ENCODE measurements at places on chromosomes 2 and 18.

GRCh38 chr2:118983133-118983532 is 41.1 kb downstream of the MARCO start:
- DNase-seq, result no peak

DNA sequence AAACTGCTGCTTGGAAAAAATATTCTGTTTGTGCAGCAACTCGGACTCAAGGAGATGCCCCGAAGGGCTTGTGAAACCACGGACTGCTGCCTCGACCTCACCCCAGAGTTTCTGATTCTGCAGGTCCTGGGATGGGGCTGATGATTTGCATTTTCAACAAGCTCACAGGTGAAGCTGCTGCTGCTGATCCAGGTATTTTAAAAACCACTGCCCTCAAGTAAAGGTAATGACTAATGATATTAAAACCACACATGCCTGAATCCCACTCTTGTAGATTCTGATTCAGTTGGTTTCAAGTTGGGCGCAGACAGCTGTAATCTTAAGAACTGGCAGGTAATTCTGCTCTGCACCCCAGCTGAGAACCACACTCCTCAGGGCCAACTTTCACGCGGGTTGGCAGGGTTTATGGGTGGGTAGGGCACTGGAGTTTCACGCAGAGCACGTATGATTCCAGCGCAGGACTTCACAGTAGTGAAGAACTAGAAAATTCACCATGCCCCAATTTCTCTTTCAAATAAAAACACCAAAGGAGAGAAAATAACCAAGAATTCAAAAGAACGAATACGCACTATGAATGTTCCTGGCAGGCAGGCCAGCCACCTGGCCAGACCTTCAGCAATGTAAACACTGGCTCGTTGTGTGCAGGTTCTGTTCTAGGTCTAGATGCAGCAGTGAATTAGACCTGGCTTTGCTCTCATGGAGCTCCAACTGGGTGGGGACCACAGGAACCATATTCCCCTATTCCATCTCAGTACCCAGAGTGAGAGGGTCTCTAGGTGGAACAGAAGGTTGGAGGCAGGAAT is 74.6 kb upstream of the ZFP36L2 start:
- DNase-seq, result no peak

DNA sequence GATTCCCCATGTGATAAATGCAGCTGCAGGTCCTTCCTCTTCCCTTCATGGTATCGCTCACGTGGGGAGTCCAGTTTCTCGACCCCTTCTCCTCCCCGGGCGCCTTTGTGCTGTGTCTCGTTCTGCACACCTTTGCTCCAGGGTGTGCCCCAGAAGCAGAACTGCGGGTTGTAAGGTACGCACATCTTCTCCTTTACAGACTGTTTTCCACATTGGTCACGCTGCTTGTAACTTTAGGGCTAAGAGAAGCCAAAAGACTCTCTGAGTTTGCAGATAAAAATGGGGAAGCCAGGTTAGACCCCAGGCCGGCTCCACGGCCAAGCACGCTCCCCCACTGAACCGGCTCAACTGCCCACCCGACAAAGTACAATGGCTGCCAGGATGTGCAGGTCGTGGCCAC is 45.9 kb upstream of the TFCP2L1 start:
- no peak for DNase-seq

- DNase-seq, result no peak
These were observed 339.2 kb upstream of the NRP2 start for GRCh38 chr2:205343103-205343502.

DNA sequence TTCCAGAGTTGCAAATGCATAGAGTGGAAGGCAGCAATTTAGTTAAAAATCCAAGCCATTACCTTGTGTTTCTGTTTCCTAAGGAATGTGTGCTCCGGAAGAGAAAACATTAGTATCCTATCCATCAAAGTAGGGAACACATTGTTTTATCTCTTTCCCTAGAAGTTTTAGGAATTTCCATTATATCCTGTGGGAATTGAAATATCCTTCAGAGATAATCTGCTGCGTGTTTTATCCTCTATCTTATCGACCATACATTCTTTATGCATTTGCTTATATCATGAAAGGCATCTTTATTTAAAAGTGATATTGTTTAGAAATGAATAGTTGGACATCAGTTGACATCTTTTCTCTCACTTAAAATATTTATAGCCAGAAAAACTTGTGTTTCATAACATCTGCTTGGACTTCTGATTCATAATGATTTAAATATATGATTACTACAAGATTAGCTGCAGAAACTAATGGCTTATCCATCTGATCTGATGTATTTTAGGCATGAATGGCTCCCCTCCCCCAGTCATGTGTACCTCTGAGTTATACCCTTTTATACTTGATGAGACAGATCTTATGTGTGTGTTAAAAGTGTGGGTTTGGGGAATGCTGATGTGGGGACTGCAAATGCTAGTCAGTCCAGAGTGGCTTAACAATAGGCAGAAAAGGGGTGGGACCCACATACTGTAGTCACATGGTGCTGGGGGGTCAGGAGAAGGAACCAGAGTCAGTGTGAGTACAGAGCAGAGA is 136.2 kb upstream of the ARHGAP28 start:
- no peak for DNase-seq

DNA sequence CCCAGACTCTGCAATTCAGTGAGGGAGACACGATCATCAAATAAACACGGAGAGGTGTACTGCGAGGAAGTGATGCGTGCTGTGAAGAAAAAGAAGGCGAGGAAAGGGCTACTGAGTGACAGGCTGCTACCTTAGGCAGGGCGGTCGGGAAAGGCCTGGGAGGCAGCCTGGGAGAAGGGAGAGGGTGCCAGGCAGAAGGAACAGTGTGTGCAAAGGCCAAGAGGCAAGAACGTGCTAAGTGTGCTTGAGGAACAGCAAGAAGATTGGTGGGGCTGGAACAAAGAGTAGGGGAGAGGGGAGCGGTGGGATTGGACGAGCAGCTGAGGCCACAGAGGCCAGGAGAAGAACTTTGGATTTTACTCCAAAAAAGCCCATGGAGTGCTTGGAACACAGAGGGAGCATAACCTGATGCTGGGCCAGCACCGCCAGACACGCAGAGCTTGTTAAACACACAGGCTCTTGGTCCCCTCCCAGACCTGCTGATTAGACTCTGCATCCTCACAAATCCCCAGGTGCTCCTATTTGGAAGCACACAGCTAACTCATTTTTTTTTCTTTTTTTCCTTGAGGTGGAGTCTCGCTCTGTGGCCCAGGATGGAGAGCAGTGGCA is 30.4 kb downstream of the SERTAD2 start:
- DNase-seq, result no peak

DNA sequence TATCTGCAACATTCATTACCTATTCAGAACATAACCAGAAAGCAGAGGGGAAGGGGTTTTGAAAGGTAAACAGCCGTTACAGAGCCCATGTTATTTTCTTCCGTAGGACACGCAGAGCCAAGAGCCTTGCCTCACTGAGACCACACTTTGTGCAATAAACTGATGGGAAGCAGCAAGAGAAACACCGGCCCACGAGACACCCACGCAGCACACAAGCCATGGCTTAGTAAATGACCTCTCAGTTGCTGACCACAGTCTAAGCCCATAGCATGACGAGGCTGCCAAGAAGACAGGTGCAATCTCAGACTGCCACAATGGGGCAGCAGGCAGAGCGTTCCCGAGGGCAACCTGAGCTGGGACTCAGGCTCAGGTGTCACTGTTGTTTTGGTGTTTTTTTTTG is 59.6 kb downstream of the CABYR start:
- no peak for DNase-seq

DNA sequence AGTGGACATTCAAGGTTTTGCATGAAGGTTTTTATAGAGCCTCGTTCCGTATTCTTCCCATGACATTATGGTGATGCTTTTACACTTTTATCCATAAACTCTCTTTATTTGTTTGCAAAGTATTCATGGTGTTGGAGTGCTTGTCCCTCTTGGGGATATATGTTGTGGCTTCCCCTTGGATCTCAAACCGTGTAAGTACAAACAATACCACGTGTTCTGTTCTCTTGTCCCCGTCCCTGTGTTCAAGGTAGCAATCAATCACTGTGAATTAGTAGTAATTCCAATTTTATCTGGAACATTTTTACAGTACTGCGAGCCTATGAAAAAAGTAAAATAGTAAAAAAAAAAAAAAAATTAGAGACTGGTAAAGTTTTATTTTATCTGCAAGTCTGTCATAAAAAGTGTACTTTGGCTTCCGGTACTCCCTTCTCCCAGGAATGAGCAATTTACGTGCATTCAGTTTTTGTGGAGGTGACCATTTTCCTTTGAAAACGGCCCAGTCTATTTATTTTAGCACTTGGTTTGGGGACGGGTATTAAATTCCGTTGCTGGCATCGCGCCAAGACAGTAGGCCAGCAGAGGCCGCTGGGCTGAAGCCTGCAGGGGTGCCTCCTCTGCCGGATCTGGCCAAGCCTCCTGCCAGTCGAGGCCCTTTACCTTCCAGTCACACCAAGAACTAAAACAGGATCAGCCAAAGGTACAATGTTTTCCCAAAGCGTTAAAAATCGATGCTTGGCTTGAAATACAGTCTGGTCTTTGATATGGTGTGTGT is 175.7 kb downstream of the SOCS6 start:
- no peak for DNase-seq

GRCh38 chr2:71784734-71785511 is 331.6 kb downstream of the DYSF start:
- DNase-seq, result no peak

- no peak for DNase-seq
These were observed 30.0 kb upstream of the RAB1A start for GRCh38 chr2:65159906-65160305.

- no peak for DNase-seq
These were observed 1178.2 kb upstream of the NRXN1 start for GRCh38 chr2:52210161-52210560.

GRCh38 chr2:241107031-241107783 is 5.1 kb upstream of the MTERF4 start:
- DNase-seq, result no peak

DNA sequence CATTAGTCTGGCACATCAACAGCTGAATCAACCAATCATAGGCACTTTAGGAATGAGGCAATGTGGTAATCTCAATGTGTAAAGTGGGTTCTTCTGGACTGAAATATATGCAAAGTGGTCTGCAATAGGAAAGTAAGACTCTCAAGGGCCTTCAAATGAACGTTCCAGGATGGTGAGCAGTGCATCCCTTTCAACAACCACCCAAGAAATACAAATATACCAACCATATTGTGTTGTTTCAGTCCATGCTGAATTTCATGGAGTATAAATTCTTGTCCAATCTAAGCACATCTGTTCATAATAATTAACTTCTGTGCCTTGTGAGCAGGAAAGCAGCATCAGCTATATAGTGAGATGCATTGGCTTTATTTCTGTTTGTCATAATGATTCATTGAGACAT is 556.2 kb downstream of the THSD7B start:
- DNase-seq, result no peak

DNA sequence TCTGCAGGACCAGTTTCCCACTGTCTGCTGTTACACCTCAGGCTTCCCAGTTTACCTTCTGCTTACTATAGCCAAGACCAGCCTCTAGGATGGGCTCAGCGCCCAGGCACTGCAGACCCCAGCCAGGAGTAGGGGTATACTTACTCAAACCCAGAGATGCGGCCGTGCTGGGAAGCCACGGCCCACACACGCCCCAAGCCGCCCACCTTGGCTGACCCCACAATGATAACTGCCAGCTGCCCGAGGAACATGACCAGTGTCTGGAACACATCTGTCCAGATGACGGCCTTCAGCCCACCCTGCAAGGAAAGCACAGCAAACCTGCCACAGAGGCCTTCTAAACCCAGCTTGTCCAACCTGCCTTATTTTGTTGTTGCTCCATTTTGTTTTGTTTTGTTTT is 6.6 kb upstream of the ATRAID start:
- no peak for DNase-seq

- no peak for DNase-seq
These were observed 60.7 kb upstream of the GATA6 start for GRCh38 chr18:22108674-22109073.

GRCh38 chr2:26469092-26469710 is 8.7 kb downstream of the OTOF start:
- peak; percentile 19 for DNase-seq

GRCh38 chr2:219025637-219026585 is 15.4 kb downstream of the CFAP65 start:
- no peak for DNase-seq

GRCh38 chr2:57906152-57906732 is 140.4 kb upstream of the VRK2 start:
- no peak for DNase-seq

DNA sequence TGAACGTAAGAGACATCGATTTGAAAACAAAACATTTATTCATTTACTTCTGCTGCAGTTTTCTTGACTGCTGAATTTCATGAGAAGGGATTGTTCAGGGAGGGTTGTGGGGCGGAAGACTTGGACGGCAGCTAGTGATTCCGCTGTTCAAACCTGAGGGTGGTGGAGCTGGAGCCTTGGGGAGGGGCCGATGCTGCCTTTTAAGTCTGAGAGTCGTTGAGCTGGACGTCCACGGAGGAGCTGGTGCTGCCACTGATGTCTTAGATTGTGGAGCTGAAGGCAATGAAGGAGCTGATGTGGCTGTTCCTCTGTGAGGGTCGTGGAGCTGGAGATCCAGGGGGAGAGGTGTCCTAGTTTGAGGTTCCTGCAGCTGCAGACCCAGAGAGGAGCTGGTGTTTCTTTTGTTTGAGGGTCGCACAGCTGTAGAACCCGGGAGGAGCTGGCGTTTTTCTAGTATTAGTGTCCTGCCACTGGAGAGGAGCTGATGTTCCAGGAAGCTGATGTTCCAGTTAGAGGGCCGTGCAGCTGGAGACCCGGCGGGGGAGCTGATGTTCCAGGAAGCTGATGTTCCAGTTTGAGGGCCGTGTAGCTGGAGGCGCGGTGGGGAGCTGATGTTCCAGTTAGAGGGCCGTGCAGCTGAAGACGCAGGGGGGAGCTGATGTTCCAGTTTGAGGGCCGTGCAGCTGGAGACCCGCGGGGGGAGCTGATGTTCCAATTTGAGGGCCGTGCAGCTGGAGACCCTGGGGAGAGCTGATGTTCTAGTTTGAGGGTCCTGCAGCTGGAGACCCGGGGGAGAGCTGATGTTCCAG is 150.9 kb downstream of the RTP5 start:
- no peak for DNase-seq

- DNase-seq, result no peak
These were observed 160.4 kb downstream of the DOCK10 start for GRCh38 chr2:224881846-224882245.

All from stimulated activated CD8-positive, alpha-beta memory T cell treated with anti-CD3 and anti-CD28 coated beads, Interleukin-15, amount 100 ng/mL, for 1 hour (primary cell).